ENCODE measurements at places on chromosomes 3 and 15.

DNA sequence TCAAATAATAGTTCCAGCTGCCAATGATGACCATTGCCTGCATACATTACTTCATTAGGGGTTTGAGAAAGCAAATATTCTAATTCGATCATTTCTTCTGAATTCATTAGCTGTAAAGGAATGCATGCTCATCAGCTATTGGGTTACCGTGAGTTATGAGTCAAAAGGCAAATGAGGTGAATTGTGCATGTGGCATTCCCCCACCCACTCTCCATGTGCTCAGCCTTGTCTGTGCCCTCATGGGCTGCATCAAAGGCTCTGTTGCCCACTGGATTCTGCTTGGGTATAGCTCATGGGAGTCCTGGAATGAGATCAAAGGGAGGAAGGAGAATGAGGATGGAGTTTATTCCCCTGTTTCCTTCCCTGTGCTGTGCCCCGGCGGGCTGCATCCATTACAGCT is 99.3 kb upstream of the CHRNA7 start:
- no peak for DNase-seq

DNA sequence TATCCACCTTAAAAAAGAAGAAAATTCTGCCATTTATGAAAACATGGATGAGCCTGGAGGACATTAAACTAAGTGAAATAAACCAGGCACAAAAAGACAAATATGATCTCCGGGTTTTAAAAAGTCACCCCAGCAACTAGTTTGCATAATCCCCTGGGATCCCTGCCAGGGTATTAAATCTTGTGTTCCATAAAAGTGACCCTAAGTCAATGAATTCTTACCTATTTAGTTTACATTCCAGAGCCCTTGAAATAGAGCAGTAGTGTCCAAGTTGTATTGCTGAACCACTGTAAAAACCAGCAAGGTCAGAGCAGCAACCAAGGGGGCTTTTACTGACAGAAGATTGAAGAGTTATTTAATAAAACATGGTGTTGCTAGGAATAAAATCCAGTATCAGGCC is 716.8 kb upstream of the BCHE start:
- no peak for DNase-seq

DNA sequence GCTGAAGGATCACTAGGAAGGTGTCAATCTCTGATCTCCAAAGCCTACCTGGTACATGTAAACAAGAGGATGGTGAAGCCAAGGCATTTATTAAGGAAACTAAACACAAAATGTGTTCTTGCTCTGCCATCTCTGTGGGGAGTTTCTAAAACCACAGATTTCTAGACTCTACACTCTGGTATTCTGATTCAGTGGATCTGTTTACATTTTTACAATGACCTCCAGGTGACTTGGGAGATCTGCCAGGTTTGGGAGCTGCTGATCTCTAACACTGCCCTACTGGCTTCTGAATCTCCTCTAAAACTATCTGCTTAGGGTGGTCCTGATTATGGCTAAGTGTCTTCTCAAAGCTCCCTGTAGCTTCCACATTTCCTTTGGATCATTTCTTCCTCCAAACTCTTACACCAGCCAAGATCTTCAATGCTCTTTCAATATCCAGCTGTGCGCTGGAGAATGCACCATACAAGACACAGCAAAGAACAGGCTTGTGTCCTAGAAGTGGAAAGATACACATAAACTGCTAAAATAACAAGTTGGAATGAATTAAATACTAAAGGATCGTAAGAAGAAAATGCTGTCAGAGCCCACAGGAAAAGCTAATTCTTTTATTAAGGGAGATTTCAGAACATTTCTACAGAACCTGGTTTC is 72.7 kb downstream of the GREM1 start:
- DNase-seq: no peak

DNA sequence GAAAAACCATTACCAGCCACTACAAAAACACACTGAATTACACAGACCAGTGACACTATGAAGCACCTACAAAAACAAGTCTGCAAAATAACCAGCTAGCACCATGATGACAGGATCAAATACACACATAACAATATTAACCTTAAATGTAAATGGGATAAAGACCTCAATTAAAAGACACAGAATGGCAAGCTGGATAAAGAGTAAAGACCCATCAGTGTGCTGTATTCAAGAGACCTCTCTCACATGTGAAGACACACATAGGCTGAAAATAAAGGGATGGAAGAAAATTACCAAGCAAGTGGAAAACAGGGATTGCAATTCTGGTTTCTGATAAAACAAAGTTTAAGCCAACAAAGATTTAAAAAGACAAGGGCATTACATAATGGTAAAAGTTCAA is 482.7 kb upstream of the MCTP2 start:
- no peak for DNase-seq

- no peak for DNase-seq
These were observed 20.5 kb downstream of the GALK2 start for GRCh38 chr15:49190586-49190985.

DNA sequence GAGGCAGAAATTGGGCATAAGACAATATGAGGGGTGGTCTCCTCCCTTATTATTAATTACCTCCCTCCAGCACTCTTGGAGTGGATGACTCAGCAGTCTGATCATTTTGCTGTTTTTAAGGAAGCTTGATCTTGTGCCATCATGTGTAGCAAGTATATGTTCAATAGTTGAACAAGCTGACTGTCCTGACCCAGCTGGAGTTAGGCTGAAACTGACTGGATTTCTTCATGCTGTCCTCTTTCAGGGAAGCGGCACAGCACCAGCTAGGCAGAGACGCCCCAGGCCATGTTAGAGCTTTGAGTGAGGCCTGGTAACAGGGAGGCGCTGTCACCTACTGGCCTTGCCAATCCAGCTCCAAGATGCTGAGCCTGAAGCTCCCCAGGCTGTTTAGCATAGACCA is 54.4 kb upstream of the KIF23 start:
- no peak for DNase-seq

DNA sequence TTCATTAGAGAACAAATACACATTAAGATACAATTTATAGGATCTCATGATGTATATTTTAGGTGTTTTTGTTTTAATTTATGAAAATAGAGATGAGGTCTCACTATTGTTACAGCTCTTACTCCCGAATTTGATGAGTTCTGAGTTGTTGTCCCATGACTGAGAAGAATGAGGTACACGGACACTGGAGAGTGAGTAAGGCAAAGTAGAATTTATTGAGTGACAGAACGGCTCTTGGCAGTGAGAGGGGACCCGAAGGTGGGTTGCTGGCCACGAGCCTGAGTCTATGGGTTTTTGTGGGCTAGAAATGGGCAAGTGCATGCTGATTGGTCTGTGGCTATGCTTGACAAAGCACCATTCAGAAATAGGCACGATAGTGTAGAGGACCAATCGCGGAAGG is 3.1 kb upstream of the RNF168 start:
- no peak for DNase-seq

DNA sequence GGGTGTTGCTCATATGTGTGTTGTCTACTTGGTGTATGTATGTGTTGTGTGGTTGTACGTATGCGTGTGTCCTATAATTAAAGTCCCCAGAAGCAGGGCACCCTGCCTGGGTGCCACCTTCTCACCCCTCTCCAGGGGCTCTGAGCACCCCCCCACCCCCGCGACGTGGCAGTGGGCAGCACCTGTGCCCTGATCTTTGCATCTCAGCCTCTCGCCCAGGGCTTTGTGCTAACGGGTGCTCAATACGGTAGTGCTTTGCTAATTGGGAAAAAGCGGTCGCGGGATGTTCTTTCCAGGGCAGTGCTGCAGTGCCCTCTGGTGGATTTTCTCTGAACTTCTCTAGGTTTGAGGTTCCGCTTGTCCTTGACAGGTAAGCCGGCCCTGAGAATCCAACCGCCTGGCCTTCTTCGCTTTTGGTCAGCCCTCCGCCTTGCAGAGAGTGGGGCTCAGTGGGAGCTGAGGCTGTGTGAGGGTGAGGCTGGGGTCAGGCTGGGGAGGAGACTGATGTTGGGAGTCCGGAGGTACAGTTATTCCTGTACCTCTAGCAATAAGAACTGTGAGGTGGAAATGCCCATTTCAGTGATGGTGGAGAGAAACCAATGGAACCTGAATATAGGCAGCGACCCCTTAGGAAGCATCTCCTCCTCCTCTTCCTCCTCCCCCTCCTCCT is 17.6 kb upstream of the EPHB3 start:
- peak; percentile 87 for DNase-seq

DNA sequence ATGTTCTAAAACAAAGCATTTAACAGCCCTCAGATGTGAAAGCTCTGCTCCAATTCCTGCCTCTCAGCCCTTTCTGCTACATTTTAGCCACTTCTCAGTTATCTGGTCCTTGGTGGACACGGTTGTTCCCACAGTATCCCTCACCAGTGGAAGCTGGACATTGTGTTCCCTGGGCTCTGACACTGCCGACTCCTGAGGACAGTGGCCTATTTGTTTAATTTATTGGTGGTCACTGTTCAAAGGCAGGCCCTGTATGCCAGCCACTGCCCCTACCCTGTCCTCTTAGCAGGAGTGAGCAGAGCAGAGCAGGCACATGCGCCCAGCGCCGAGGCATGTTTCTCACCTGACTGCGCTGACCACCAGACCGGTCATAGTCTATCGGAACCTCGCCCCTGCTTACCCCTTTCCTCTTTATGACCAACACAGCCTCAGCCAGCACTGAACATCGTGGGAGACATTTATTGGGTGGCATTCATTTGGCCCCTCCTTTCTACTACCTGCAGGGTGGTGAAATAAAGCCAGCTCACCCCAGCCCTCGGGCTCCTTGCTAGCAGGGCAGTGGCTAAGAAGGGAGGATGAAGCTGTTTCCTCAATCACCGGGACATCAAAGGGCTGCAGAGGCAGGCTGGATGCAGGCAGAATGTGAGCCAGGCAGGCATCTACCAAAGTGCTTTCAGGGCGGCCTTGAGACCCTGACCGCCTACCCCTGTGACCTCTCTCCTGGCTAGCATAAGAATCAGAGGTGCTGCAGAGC is 54.3 kb upstream of the HACD2 start:
- no peak for DNase-seq

- peak; percentile 43 for DNase-seq
These were observed 32.5 kb upstream of the GP5 start for GRCh38 chr3:194431554-194431953.

DNA sequence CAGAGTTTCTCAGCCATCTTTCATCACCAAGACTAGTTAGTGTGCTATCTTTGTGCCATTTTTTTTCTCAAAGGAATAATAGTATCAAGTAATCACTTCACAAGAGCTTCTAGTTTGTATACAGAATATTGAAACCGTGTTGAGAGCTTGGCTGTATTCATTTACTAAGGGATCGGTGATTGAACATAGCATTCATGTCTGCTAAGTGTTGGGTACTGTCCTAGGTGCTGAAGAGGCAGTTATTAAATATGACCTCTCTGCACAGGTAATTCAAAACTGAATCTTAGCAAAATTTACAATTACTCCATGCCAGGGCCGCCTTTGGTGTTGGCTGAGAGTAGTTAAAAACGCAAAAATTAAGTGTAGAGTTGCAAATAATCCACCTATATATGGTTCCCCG is 355.3 kb upstream of the RORA start:
- DNase-seq: no peak

GRCh38 chr3:98977520-98977919 is 76.0 kb upstream of the DCBLD2 start:
- DNase-seq: no peak

- DNase-seq: no peak
These were observed 61.7 kb upstream of the LRRN1 start for GRCh38 chr3:3737531-3737930.

- peak; percentile 0 for DNase-seq
These were observed at the start of gene ITGA11 for GRCh38 chr15:68431792-68432401. TSS of gene ITGA11 (minus strand) at chr15:68432163. CDS start at chr15:68432066, 97 bp downstream.

- DNase-seq: no peak
These were observed 627 bp downstream of the NT5DC2 start for GRCh38 chr3:52532838-52533622.

- peak; percentile 21 for DNase-seq
These were observed 620 bp downstream of the ABHD5 start for GRCh38 chr3:43691120-43691995.

DNA sequence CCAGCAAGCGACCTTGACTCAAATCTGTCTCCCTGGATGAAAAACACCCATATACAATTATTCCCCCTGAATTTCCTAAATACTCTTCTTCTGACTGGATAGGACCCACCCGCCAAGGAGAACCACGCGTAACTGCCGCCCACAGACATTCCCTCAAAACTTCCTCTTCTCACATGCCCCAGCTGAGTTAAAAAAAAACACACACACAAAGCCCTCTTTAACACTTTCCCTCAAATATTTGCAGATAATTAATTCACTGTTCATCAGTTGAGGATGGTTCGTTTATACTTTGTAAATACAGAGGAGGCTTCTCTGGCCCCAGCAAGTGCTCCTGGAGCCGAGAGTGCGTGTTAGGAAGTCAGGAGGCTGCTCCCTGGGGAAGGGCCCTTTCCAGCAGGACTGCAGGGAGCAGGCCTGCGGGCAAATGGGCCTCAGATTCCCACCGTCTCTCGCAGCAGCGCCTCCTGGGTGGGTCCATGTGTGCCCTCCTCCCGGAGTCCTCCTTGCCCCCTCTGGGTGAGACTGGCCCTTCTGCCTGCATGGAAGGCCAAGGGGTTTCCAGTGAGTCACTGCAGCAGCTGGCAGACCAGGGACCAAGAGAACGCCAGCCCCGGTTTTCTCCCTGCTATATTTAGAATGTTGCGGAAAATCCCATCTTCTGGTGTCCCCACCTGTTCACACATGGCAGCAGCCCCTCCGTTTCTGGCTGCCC is 46.8 kb downstream of the MGLL start:
- peak; percentile 73 for DNase-seq

DNA sequence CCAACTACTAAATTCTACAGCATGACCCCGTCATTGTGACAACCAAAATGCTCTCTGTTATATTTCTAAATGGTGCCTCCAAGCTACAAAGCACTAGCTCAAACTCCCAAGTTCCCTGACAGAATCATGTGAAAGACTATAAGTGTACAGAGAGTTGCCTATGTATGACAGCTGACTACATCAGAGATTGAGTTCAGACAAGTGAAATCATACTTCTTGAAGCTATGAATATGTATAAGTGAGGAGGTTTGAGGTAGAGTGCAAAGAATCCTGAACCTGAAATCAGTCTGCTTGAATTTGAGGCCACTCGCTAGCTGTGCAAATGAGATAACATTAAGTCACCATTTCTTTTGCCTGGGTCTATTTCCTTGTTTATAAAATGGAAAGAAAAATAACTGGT is 63.9 kb upstream of the TP63 start:
- DNase-seq: no peak

DNA sequence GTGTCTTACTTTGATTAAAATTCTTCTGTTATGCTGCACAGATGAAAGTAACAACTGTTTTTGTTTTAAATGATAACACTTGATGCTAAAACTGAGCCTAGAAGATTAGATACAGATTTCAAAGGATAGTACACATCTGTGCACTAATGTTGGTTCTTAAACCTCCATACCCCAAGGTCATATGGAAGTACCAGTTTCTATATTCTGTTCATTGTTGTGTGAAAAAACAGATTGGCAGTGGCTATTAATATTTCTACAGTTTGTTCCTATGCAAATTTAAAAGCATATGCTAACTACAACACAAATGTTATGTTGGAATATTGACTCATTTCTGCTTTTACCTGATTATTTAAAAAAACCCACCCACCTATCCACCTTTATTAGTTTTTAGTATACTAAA is 32.0 kb upstream of the GBE1 start:
- DNase-seq: no peak

Data from DMS79 treated with DMSO at 0.1 percent for 48 hours (cell line).